ENCODE measurements at places on chromosomes 3 and 15. TPM values are rescaled to one million over a fixed set of nuclear protein-coding genes. Genes with fewer than 3 reads are reported as not detected.

DCLK3 gene
- not detected for polyA plus RNA-seq

GRCh38 chr3:20137647-20138046, 48.4 kb downstream of the SGO1 start:
- no peaks in the 10 kb centered on the region for H3K4me1 ChIP-seq
- H3K27me3 ChIP-seq: no peaks in the 10 kb centered on the region
- peaks cover 4% of the 10 kb centered on the region for H3K36me3 ChIP-seq
- H3K27ac ChIP-seq: no peak overlapping the region
- no peak overlapping the region for H3K4me3 ChIP-seq

DNA sequence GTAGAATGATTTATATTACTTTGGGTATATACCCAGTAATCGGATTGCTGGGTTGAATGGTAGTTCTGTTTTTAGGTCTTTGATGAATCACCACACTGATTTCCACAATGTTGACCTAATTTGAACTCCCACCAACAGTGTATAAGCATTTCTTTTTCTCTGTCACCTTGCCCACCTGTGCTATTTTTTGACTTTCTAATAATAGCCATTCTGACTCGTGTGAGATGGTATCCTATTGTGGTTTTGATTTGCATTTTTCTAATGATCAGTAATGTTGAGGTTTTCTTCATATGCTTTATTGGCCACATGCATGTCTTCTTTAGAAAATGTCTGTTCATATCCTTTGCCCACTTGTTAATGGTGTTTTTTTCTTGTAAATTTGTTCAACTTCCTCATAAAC, 340.8 kb downstream of the PLOD2 start:
- no peak for DNase-seq
- H3K4me3 ChIP-seq: no peak overlapping the region
- H3K36me3 ChIP-seq: no peaks in the 10 kb centered on the region
- no peaks in the 10 kb centered on the region for H3K27me3 ChIP-seq

DNA sequence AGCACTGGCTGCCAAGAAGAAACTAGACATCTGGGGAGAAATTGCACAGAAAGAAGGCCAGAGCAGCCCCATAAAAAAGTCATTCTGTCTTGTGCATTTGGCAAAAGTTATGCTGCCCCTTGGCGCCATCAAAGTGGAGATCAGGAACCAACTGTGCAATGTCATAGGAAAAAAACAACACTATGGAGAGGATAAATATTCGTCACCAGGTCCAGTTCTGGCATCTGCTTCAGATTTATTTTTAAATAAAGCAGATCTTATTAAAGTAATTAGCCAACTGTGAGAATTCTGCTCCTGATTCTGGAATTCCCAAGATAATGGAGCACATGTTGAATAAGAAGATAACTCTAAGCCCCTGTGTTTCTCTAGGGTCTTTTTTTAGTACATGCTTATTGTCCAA, 500.0 kb upstream of the IL12A start:
- no peaks in the 10 kb centered on the region for H3K4me1 ChIP-seq
- DNase-seq: no peak
- H3K36me3 ChIP-seq: no peaks in the 10 kb centered on the region
- H3K4me3 ChIP-seq: no peak overlapping the region

TRIM42 gene
- not detected for polyA plus RNA-seq

RASA2 gene
- 8.1 TPM for polyA plus RNA-seq

- H3K4me3 ChIP-seq: no peak overlapping the region
- no peak overlapping the region for H3K27ac ChIP-seq
- no peaks in the 10 kb centered on the region for H3K4me1 ChIP-seq
- no peaks in the 10 kb centered on the region for H3K27me3 ChIP-seq
Observed at GRCh38 chr3:141544697-141545096, 57.9 kb downstream of the RASA2 start.

MANF gene
- polyA plus RNA-seq: 107 TPM

- H3K4me3 ChIP-seq: no peak overlapping the region
- no peaks in the 10 kb centered on the region for H3K36me3 ChIP-seq
- H3K4me1 ChIP-seq: peaks cover 88% of the 10 kb centered on the region
- H3K27ac ChIP-seq: peak overlapping the region; percentile 74
- no peaks in the 10 kb centered on the region for H3K27me3 ChIP-seq
Observed at GRCh38 chr15:99508852-99509251, 56.9 kb upstream of the MEF2A start.

DNA sequence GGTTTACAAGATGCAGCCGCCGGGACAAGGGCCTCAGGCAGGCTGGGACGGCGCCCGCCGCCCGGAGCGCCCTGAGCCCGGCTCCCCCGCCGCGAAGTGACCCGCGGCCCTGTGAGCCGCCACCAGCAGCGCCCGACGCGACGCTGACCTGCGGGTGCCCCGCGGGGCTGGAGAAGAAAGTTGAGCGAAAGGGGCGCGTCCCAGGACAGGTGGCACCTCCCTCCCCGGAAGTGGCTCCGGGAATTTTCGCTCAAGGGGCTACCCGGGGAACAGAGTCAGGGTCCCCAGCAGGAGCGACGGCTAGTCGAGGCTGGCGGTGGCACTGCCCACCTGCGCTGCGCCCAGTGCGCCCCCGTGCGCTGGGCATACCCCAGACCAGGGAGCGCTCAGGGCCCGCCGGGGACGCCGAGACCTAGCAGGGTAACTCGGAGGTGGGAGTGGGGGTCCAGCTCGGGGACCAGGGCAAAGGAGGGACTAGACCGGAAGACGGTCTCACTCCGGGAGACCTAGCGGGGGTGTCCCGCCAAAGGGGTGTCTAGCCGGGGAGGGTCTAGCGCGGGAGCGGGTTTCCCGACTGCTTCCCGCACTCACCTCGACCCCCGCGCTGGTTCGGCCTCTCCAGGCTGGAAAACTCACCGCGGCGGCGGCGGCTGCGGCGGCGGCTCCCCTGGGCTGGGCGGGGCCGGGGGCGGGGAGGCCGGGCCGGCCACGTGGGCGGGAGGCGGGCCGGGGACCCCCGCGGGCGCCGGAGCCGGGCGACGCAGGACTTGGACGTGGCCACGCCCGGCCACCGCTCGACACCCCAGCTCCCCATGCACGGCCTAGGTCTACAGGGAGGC, 18.4 kb downstream of the SPATA12 start:
- no peak for DNase-seq
- peaks cover 3% of the 10 kb centered on the region for H3K27me3 ChIP-seq
- no peaks in the 10 kb centered on the region for H3K4me1 ChIP-seq
- H3K4me3 ChIP-seq: peak overlapping the region; percentile 65

DNA sequence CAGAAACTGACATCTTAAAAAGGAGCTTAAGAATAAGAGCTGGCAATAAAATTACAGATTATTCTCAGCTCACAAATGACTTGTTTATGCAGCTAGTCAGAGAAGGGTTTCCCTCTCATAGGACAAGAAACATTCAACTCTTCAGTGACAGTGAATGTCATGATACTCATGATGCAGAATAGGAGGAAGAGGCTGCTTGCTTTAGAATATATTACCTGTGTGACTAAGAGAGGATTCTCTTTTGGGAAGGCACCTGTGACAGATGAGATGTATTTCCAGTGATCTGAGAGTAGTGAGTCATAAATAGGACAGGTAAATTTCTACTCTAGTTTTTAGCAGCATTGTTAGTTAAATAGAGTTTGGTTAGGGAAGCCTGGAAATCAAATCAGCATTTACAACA, 39.9 kb downstream of the RASA2 start:
- H3K27me3 ChIP-seq: no peaks in the 10 kb centered on the region
- no peaks in the 10 kb centered on the region for H3K4me1 ChIP-seq
- H3K27ac ChIP-seq: no peak overlapping the region
- no peak overlapping the region for H3K4me3 ChIP-seq
- no peak for DNase-seq
- H3K36me3 ChIP-seq: 0 out of 2 replicates have a peak, but pooled peaks cover 5% of the 10 kb centered on the region

- DNase-seq: no peak
- H3K36me3 ChIP-seq: no peaks in the 10 kb centered on the region
- peaks cover 11% of the 10 kb centered on the region for H3K4me1 ChIP-seq
- no peak overlapping the region for H3K4me3 ChIP-seq
- no peaks in the 10 kb centered on the region for H3K27me3 ChIP-seq
Observed at GRCh38 chr3:193842832-193843473, 249.9 kb downstream of the OPA1 start.

DNA sequence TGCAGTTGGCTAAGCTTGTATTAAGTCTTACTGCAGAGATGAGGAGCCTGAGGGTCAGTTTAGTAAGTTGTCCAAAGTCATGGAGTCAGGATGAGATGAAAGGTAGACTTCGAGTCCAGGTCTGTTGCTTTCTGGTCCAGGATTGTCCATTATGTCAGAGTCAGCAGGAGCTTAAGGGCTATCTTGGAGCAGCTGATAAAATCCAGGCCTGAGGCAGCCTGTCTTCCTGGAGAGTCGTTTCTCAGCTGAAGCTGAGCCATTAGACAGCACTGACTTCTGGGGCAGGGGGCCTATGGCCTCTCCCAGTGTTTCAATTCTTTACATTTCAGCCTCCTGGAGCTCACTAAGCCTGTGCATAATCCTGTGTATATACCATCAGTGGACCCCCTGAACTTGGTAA, 219.5 kb upstream of the GAP43 start:
- H3K36me3 ChIP-seq: no peaks in the 10 kb centered on the region
- DNase-seq: no peak
- H3K4me1 ChIP-seq: no peaks in the 10 kb centered on the region
- no peaks in the 10 kb centered on the region for H3K27me3 ChIP-seq

DNA sequence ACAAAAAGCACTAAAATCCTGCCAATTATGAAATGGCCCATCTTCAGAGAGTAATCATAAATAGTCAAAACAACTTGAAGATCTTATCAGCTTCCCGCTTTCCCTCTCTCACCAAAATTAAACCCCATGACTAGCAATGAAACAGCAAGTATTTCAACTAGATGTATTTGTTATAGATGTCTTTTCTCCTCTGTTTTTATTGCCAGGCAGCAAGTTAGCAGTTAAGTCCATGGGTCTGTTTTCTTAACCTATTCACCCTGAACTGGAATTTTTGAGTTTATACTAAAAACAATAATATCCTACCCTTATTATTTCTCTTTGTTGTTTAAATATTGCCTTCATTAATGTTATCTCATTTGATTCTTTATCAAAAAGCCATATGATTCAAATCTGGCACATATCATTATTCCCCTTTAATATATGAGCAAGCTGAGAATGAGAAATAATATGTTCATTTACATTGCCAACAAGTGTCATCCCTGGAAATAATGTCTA, 23.3 kb downstream of the AQP9 start:
- H3K27ac ChIP-seq: no peak overlapping the region
- H3K36me3 ChIP-seq: no peaks in the 10 kb centered on the region
- H3K4me3 ChIP-seq: no peak overlapping the region
- H3K4me1 ChIP-seq: no peaks in the 10 kb centered on the region

DNA sequence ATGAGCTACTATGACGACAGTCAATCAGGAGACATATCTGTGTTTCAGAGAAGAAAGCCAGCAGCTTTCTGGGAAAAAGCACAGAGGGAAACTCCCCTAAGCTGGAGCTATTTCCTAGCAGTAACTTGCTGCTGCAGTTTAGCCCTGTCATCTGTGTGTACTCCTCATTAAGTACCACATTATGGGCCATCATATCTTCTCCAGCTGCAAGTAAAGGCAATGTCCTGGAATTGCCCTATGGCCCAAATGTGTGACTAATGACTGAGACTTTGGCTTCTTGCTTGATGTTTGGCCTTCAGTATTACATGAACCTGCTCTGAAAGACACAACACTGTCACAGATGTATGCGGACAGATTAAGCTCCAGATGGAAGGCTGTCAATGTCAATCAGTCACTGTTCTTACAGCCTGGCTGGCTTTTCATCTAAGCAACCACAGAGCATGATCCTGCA, 190.8 kb downstream of the FHIT start:
- H3K27ac ChIP-seq: no peak overlapping the region
- no peaks in the 10 kb centered on the region for H3K36me3 ChIP-seq
- no peak overlapping the region for H3K4me3 ChIP-seq

- no peak overlapping the region for H3K27ac ChIP-seq
- no peaks in the 10 kb centered on the region for H3K36me3 ChIP-seq
- no peaks in the 10 kb centered on the region for H3K4me1 ChIP-seq
- no peak for DNase-seq
- no peak overlapping the region for H3K4me3 ChIP-seq
Observed at GRCh38 chr15:98518823-98519561, 129.3 kb upstream of the IGF1R start.

- no peaks in the 10 kb centered on the region for H3K4me1 ChIP-seq
- no peaks in the 10 kb centered on the region for H3K27me3 ChIP-seq
- no peak for DNase-seq
Observed at GRCh38 chr15:27707257-27707656, 391.9 kb downstream of the OCA2 start.

DNA sequence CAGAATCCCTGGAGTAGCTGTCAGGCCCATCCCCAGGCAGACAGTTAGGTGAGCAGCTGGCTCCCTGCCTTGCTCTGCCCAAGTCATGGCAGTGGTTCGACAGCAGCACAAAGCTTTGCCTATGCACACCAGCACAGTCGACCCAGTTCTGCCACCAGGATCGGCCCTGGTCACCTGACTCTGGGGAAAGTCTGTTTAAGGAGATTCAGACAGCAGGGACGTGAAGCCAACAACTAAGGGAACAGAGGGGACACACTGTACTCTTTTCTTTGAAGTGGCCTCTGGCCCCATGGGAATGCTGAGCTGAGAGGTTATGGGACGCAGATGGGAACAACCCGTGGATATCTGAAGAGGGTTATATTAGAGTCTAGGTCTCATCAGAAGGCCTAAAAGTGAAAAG, 134.8 kb downstream of the CHDH start:
- no peaks in the 10 kb centered on the region for H3K27me3 ChIP-seq
- no peaks in the 10 kb centered on the region for H3K4me1 ChIP-seq
- no peak overlapping the region for H3K4me3 ChIP-seq

SUMF1 gene
- 12.6 TPM for polyA plus RNA-seq

SYNM gene
- 0.23 TPM for polyA plus RNA-seq

DNA sequence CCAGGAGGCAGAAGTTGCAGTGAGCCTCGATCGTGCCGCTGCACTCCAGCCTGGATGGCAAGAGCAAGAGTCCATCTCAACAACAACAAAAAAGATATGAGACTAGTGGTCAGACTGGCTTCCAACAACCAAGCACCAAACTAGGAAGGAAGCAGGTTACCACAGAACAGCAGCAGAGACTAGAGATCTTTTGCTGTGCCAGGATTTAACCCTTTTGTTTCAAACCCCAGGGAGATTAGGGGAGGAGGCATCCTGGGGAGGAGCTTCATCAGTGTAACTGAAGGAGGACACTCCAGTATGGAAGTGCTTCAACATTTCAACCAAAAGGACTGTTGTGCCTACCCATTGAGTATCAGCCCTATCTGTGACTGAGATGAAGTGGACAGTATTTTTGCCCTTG, 240.3 kb downstream of the ZIC1 start:
- H3K4me1 ChIP-seq: no peaks in the 10 kb centered on the region
- DNase-seq: no peak
- no peaks in the 10 kb centered on the region for H3K27me3 ChIP-seq
- H3K27ac ChIP-seq: no peak overlapping the region
- H3K4me3 ChIP-seq: no peak overlapping the region
